Iris pigment epithelial cell (primary cell): ENCODE measurements at places on chromosomes 7 and 10.

DNA sequence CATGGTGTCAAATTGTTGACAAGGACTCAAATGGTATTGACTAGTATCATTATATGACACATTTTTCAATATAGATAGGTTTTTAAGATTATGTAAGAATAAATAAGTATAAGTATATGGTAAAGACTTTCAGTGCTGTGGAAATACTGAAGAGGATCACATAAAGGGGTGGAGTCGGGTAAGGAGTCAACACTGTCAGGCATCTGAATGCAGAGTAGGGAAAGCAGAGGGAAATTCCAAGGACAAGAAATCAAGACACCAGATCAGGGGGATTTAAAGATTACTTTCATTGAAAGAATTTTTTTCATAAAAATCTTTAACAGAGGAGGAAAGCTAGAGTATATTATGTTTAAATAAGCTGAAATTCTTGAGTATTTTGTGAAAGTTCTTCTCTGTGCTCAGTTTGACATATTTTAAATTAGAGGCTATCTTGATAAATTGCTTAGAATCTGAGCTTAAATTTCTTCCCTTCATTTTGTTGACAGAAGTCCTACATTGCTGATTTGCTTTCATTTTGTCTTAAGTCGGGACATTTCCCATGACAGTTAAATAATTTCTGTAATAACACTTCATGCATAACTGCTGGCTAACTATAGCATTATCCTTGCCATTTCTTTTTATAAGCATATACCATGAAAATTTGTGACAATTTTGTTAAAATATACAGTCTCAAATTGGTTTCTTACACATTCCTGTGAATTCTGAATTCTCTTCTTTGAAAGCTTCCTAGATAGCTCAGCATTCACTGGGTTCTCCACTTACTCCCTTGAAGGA, 244.3 kb downstream of the PRKG1 start:
- no peak for DNase-seq

- DNase-seq, result no peak
Observed at GRCh38 chr7:4241791-4242190, 440.3 kb upstream of the FOXK1 start.

DNA sequence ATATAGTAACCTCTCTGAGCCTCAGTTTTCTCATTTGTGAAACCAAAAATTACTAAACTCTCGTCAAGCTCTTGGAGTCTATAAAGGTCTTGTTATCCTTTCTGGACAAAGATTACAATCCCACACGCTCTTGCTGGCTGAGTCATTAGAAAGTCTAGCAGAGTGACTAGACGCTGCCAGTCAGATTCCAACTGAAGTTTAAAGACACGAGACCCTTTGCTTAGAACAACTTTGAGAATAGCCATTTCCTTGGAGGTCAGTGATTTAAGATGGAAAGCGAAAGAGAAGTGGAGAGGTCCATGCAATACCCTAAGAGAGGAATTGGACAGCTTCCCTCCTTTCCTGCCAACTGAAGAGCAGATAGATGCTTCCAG, 119.5 kb downstream of the APBB1IP start:
- peak; percentile 31 for DNase-seq

GRCh38 chr7:134071355-134072331, 55.5 kb upstream of the LRGUK start:
- DNase-seq, result no peak
